Activated CD4-positive, alpha-beta T cell treated with anti-CD3 and anti-CD28 coated beads, Interleukin-2, amount 10 ng/mL, durations not matched to agents 7 days and 5 days (primary cell): ENCODE measurements at places on chromosomes 3 and 15.
A peak's percentile ranks its signal among the peaks of the same experiment; 100 is the strongest.

GRCh38 chr3:153670577-153670976, 450.6 kb upstream of the ARHGEF26 start:
- no peak overlapping the region for H3K4me3 ChIP-seq
- DNase-seq = no peak
- H3K36me3 ChIP-seq = no peaks in the 10 kb centered on the region

- H3K27ac ChIP-seq = no peak overlapping the region
- H3K4me3 ChIP-seq = no peak overlapping the region
- peaks cover 3% of the 10 kb centered on the region for H3K27me3 ChIP-seq
These were observed 22.9 kb downstream of the MITF start for GRCh38 chr3:69761896-69762767.

GRCh38 chr15:60582370-60583036, 103.6 kb upstream of the ICE2 start:
- peaks cover 32% of the 10 kb centered on the region for H3K36me3 ChIP-seq
- peaks cover 85% of the 10 kb centered on the region for H3K4me1 ChIP-seq
- peak overlapping the region; percentile 95 for H3K27ac ChIP-seq
- peak overlapping the region; percentile 39 for H3K4me3 ChIP-seq

DNA sequence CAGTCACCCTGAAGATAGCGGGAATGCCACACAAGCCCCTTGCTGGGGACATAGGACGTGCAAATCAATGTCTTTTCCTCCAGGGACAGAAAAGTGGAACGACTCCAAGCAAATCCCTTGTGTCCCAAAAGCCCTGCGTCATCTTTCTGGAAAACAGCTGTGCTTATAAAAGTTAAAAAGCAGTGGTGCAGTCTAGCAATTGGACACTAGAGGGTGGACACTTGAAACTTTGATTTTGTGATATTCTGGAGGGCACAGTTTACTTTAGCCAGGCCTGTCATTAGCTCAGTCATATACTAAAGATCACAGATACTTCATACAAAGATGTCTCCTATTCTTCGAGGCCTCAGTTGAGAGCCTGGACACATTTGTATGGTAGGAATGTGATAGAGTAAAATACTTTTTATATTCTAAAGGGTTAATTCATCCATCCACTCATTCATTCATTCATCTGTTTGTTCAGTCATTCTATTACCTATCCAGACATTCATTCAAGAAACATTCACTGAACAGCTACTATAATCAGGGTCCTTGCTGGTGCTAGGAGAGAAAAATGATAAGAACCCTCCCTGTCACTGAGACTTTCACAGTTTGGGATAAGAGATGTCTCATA, 63.8 kb upstream of the ANKRD34C start:
- no peaks in the 10 kb centered on the region for H3K36me3 ChIP-seq
- H3K4me3 ChIP-seq = no peak overlapping the region
- peaks cover 15% of the 10 kb centered on the region for H3K27me3 ChIP-seq
- H3K27ac ChIP-seq = no peak overlapping the region

- peak overlapping the region; percentile 25 for H3K4me3 ChIP-seq
- H3K4me1 ChIP-seq = peaks cover 38% of the 10 kb centered on the region
- DNase-seq = no peak
- H3K27ac ChIP-seq = no peak overlapping the region
- no peaks in the 10 kb centered on the region for H3K36me3 ChIP-seq
These were observed 1.3 kb downstream of the CCR8 start for GRCh38 chr3:39330824-39331223.

- H3K36me3 ChIP-seq = no peaks in the 10 kb centered on the region
- no peak for DNase-seq
- H3K4me3 ChIP-seq = no peak overlapping the region
- no peak overlapping the region for H3K27ac ChIP-seq
- H3K27me3 ChIP-seq = no peaks in the 10 kb centered on the region
These were observed 54.3 kb downstream of the LRRN1 start for GRCh38 chr3:3853544-3853943.

- DNase-seq = no peak
- no peaks in the 10 kb centered on the region for H3K27me3 ChIP-seq
- H3K4me3 ChIP-seq = no peak overlapping the region
These were observed 26.6 kb downstream of the CSTA start for GRCh38 chr3:122351612-122352011.

DNA sequence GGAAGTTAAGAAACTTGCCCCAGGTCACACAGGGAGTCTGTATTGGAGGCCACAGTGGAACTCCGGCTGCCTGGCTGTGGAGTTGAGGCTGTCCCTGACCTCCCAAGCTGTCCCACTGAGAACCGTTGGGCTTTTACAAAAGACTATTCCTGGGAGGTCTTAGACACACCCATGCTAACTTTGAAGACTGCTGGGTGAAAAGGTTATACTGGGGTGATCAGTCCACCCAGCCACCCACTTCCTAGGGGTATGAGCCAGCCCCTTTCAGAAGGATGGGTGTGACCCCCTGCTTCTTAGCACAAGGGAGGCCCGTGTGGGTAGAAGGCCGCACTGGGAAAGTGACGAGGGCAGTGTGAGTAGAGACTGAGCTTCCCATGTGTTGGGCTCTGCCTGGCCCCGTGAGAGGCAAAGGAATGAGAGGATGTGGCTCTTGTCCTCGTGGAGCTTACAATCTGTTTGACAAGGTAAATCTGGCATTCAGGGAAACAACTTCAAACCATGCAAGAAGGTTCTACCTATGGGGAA, 19.0 kb downstream of the MRAS start:
- H3K27ac ChIP-seq = no peak overlapping the region
- H3K36me3 ChIP-seq = no peaks in the 10 kb centered on the region
- H3K4me3 ChIP-seq = no peak overlapping the region
- DNase-seq = no peak
- H3K27me3 ChIP-seq = peaks cover 11% of the 10 kb centered on the region

- no peak overlapping the region for H3K27ac ChIP-seq
- peaks cover 20% of the 10 kb centered on the region for H3K27me3 ChIP-seq
- H3K36me3 ChIP-seq = no peaks in the 10 kb centered on the region
- no peak overlapping the region for H3K4me3 ChIP-seq
These were observed 36.3 kb downstream of the DUT start for GRCh38 chr15:48367483-48367882.

GRCh38 chr15:63818191-63818590, 15.6 kb downstream of the HERC1 start:
- no peak overlapping the region for H3K27ac ChIP-seq
- H3K36me3 ChIP-seq = peaks cover 4% of the 10 kb centered on the region
- DNase-seq = peak; percentile 35
- H3K27me3 ChIP-seq = no peaks in the 10 kb centered on the region
- peaks cover 65% of the 10 kb centered on the region for H3K4me1 ChIP-seq
- no peak overlapping the region for H3K4me3 ChIP-seq

DNA sequence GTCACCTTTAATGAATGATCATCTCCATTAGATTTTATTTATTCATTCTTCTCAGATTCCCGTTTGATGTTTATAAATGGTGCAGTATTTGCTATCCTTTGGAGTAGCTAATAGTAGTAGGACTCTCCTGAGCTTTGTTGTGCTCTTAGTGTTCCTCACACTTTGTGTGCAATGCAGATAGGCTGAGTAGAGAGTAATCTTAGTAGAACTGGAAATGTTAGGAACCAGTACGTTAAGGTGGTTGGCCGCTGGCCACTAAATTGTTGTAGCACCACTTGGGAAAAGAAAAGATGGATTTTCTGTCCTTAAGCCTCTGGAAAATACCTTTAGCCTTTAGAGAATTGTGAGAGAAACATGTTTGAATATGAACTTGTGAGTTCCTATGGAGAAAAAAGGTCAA, 19.9 kb upstream of the EBLN2 start:
- H3K36me3 ChIP-seq = peaks cover 14% of the 10 kb centered on the region
- no peak overlapping the region for H3K4me3 ChIP-seq
- no peaks in the 10 kb centered on the region for H3K27me3 ChIP-seq
- peaks cover 46% of the 10 kb centered on the region for H3K4me1 ChIP-seq

DNA sequence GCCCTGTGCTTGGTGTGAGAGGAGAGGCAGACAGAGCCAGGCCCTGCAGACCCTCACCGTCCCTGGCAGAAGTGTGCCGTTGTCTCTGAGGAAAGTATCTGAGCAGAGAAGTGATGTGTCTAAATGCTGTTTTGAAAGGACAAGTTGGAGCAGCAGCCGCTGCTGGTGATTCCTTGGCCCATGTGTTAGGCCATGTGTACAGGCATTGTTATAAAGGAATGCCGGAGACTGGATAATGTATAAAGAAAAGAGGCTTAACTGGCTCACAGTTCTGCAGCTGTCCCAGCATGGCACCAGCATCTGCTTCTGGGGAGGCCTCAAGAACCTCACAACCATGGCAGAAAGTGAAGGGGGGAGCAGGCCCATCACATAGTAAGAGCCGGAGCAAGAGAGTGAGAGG, 334.6 kb upstream of the ATP10A start:
- no peaks in the 10 kb centered on the region for H3K27me3 ChIP-seq
- DNase-seq = no peak
- H3K4me3 ChIP-seq = no peak overlapping the region
- no peaks in the 10 kb centered on the region for H3K36me3 ChIP-seq

GRCh38 chr15:57736591-57736990, 30.1 kb downstream of the POLR2M start:
- peaks cover 3% of the 10 kb centered on the region for H3K27me3 ChIP-seq
- H3K27ac ChIP-seq = no peak overlapping the region
- H3K4me3 ChIP-seq = no peak overlapping the region
- H3K4me1 ChIP-seq = peaks cover 6% of the 10 kb centered on the region
- no peak for DNase-seq
- H3K36me3 ChIP-seq = no peaks in the 10 kb centered on the region

- DNase-seq = no peak
- no peak overlapping the region for H3K27ac ChIP-seq
- peaks cover 28% of the 10 kb centered on the region for H3K27me3 ChIP-seq
- H3K4me1 ChIP-seq = no peaks in the 10 kb centered on the region
- H3K4me3 ChIP-seq = no peak overlapping the region
These were observed 43.1 kb upstream of the SRGAP3 start for GRCh38 chr3:9292516-9292915.

- H3K27me3 ChIP-seq = no peaks in the 10 kb centered on the region
- no peak overlapping the region for H3K4me3 ChIP-seq
- H3K4me1 ChIP-seq = no peaks in the 10 kb centered on the region
- no peak for DNase-seq
- H3K36me3 ChIP-seq = no peaks in the 10 kb centered on the region
These were observed 83.3 kb downstream of the SEC22A start for GRCh38 chr3:123285066-123285465.
